ENCODE measurements at places on chromosomes 6 and 20.
A peak's percentile ranks its signal among the peaks of the same experiment; 100 is the strongest.

GRCh38 chr20:14882157-14882556 is 544.7 kb upstream of the FLRT3 start:
- no peak for DNase-seq

GRCh38 chr6:4348462-4349112 is 213.2 kb upstream of the ECI2 start:
- no peak for DNase-seq

GRCh38 chr6:139282684-139283083 is 9.1 kb downstream of the TXLNB start:
- no peak for DNase-seq

GRCh38 chr20:21902391-21902790 is 196.9 kb downstream of the PAX1 start:
- no peak for DNase-seq

DNA sequence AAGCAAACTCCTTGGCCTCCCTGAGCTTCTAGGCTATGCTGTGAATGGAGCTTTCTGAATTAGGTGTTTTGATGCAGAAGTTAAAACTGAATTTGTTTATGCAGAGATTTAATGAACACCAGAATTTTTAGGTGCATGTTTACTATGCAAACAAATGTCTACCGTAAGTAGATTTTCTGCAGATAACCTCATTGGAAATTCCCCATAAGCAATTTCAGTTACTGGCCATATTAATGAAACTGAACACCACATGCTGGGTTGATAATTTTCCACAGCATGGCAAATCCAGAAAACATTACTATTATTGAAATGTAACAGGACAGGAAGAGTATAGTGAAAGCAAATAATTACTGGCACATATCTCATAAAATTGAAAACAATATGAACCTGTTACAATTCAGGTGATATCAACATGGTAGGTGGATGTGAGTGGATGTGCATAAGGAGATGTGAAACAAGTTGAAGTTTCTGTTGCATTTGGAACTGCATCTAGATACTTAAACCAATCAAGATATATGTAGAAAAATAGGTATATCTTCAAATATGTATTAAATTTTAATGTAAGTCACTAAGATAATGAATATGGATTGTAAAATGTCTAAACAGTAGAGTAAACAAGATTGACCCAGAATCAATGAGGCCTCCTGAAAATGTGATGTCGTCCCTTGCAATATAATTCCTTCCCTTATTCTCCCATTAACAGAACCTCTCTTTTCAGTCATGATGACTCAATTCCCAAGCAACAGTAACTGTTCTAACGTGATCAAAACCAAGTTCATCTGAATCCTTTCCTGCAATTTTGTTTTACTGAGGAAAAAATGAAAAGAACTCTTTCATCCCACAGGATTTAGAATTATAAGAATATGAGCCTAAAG is 11.0 kb downstream of the PTCHD4 start:
- DNase-seq = no peak

- no peak for DNase-seq
These were observed 57.0 kb upstream of the CD93 start for GRCh38 chr20:23143098-23143497.

DNA sequence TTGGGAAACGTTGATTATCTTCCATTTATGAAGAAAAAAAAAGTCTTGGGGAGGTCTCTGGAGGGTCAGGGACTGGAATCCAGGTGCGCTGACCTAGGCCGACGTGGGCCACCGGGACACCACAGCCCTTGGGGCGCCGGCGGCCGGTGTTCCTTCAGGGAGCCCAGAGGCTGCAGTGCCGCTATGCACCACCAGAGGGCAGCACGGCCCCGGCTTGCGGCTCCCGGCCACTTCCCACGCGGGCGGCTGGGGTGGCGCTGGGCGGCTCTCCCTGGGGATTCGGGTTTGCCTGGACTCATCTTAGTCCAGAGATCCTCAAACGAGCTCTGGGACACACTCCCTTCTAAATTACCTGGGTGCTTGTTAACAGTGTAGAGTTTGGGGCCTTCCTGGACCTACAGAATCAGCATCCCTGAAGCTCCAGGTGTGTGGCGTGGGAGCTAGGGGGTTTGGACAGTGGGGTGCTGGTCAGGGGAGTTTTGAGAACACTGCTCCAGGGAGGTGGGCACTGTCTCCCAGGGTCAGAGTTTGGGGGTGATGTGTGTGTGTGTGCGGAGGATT is 23.0 kb upstream of the GTSF1L start:
- peak; percentile 57 for DNase-seq

- DNase-seq = no peak
These were observed 12.9 kb upstream of the MCM3 start for GRCh38 chr6:52297433-52297832.

GRCh38 chr6:38728203-38728602 is 13.1 kb downstream of the DNAH8 start:
- no peak for DNase-seq

- no peak for DNase-seq
These were observed 63.7 kb downstream of the C6orf118 start for GRCh38 chr6:165245701-165246100.

DNA sequence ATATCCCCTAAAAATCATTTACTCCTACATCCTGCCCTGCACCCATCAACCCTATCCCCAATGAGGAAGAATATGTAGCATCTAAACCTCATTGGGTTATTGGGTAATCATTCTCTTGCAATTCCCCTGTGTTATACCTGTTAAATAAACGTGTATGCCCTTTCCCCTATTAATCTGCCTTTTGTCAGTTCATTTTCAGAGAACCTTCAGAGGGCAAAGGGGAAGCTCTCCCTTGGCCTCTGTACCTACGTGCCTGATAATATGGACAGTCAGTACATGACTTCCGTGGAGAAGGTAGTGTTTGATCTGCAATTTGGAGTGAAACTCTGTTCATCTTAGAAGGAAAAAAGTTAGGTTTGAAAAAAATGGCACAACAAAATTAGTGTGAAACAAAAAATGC is 173.5 kb upstream of the RUNX2 start:
- DNase-seq = no peak

DNA sequence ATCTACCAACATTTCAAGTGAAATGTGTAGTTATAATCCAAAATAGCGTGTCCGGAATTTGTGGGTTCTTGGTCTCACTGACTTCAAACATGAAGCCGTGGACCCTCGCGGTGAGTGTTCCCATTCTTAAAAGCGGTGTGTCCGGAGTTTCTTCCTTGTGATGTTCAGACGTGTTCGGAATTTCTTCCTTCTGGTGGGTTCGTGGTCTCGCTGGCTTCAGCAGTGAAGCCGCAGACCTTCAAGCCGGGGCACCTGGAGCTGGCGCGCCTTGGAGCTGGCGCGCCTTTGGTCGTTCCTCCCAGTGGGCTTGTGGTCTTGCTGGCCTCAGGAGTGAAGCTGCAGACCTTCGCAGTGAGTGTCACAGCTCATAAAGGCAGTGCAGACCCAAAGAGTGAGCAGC is 291.5 kb upstream of the EYS start:
- DNase-seq = no peak

DNA sequence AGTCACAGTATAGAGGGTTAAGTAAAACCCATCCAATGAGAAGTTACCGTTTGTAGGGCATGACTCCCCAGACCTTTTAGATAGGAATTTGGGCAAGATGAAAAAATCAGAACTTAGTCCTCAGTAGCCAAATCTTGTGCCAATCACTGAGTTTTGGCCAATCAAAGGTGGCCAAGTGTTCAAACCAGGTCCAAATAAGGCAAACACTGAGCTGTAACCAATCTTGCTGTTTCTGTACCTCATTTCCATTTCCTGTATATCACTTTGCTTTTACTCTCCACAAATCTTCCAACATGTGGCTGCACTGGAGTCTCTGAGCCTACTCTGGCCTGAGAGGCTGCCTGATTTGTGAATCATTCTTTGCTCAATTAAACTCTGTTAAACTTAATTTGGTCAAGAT is 81.8 kb upstream of the GPR6 start:
- no peak for DNase-seq

DNA sequence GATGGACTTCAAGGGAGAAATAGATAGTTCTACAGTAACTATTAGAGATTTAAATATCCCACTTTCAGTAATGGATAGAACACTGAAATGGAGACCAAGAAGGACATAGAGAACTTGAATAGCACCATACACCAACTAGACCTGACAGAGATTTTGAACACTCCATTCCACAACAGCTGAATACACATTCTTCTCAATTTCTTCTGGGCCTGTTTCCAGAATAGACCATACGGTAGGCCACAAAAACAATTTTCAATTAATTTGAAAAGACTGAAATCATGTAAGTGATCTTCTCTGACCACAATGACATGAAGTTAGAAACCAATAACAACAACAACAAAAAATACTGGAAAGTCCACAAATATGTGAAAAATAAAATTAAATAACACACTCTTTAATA is 979.1 kb upstream of the FLRT3 start:
- DNase-seq = no peak

DNA sequence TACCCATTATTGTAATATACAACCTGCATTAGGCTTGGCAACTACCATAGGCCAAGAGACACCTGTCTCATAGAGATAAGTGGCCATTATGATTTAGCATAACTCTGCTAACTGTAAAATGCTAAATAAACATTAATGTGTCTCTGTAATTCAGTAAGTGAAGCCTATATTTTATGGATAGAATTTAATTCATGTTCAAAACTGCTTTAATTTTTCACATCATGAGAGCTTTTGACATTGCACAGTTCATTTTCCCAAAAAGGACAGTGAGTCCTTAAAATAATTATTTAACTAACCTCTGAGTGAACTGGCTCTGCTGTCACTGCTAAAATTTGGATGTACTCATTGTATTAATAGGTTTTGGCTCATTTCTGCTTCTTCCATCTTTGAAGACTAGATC is 41.4 kb upstream of the TMX4 start:
- no peak for DNase-seq

DNA sequence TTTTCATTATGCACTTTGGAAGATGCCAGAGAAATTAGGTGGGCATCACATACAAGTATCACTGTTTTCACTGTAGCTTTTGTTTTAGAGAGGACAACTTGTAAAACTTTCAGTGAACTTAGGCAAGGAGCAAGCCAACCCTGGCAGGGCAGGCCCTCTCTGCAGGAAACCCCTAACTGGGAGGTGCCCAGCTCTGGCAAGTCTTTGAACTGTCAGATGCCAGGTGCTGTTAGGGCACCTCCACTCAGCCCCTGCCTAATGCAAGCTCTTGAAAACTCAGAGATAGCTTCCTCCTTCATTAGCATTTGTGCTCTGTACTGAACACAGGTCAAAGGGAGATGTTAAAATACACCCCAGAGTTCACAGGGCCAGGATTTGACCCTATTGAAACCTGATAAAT is 774.2 kb upstream of the FLRT3 start:
- no peak for DNase-seq

Data from NT2/D1 (cell line).